ENCODE measurements at places on chromosomes 7 and 10.

DNA sequence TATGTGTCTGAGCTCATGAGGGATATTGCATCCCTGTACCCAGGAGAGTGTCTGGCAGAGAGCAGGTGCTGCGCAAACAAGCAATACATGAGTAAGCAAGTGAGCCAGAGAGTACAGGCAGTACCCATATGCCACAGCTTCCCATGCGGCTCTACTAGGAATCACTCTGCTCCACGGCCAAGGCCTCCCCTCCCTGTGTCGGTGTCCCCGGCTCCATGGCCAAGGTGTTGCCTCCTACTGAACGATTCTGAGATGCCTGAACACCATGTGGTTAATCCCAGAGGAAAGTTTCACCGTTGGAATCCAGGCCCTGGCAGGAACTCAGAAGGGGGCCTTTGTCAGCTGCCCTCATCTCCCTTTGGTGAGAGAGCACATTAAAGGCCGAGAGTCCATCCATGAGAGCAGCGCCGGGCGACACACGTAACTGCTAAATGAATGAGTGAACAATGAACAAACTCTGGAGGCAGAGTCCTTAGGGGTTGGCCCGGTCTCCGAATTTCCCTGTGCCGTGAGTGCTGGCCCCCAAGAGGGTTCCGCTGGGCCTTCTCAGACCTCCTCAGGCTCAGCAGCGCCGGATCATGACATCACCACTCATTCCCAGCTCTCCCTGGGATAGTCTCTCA is 136.0 kb upstream of the FAM20C start:
- DNase-seq: no peak

GRCh38 chr7:926061-927030 is 28.1 kb downstream of the ADAP1 start:
- DNase-seq: no peak

- DNase-seq: no peak
These were observed 76.5 kb upstream of the DDC start for GRCh38 chr7:50641442-50642405.

DNA sequence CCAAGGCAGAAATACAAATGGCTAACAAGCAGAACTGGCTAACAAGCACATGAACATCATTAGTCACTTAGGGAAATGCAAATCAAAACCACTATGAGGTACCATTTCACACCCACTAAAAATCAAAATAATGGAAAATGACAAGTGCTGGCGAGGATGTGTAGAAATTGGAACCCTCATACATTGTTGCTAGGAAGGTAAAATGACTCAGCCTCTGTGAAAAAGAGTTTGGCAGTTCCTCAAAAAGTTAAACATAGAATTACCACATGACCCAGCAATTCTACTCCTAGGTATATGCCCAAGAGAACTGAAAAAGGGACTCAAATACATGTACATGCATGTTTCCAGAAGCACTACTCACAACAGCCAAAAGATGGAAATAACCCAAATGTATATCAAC is 52.8 kb upstream of the ANAPC16 start:
- DNase-seq: peak; percentile 57

DNA sequence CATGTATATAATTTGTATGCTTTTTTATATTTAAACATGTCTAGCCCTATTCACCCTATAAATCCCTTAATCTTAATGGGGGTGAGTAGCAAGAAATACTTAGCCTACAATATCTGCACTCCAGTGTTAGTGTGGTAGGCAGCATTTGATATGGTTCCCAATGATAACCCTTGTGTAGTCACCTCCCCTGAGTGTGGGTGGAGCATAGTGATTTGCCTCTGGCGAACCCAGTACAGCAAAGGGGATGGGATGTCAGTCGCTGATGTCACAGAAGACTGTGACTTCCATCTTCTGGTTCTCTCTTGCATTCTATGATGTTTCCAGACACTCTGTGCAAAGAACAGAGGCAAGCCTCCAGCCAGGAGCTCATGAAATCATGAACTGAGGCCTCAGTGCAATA is 211.2 kb downstream of the CRPPA start:
- no peak for DNase-seq

DNA sequence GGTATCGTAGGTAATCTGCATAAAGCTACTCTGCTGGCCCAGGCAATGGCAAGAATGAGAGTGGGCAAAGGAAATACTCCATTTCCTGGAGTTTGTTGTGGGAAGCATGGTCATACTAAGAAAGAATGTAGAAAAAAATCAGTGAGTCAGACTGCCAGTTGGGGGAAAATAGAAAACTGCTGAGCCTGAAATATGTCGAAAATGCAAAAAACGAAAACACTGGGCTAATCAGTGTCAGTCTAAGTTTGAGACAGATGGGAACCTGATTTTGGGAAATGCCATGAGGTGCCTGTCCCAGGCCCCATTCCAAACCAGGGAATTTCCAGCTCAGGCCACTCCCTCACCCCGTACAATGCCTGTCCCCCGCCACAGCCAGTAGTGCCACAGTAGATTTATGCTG is 150.0 kb downstream of the ZNF33B start:
- DNase-seq: no peak

GRCh38 chr10:70403483-70404035 is 386 bp upstream of the EIF4EBP2 start:
- DNase-seq: no peak

DNA sequence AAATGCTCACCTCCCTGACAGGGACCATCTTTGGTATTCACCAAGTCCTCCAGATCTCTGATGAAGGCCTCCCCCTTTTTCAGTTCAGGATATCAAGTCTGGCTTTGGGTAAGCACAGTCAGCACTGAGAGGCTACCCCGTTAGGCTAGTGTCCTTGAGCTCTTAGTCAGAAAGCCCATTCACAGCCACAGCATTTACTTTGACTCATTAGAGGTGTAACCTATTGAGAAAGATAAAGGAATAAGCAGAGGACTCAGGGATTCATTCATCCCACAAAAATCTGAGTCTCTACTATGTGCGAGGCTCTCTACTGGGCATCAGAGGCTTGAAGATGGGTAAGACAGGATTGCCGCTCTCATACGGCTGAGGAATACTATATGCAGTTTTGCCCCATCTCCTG is 14.0 kb upstream of the RAMP3 start:
- no peak for DNase-seq

- DNase-seq: no peak
These were observed 92.2 kb upstream of the EFCAB10 start for GRCh38 chr7:105673367-105674084.

DNA sequence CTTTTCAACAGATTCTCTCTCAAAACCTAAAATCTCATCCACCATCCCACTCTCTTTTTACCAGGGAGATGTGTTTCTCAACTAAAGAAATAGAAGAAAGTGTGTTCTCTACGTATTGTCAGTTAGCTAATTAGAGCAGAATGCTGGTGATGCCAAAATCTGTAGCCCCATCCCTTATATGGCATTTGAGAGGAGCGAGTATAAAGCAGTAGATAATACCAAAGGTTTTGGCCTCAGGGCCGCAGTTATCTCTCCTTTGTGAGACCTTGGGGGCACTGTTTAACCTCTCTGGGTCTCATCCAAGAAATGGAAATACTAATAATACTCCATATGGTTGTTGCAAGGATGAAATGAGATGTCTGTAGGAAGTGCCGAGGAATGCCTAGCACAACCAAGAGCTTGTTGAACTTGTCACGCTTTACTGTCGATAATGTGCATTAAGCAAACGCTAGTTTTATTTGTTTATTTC is 456 bp upstream of the DLD start:
- DNase-seq: no peak

GRCh38 chr10:80460399-80461207 is 6.5 kb downstream of the TSPAN14 start:
- no peak for DNase-seq

GRCh38 chr10:107054469-107055156 is 109.9 kb downstream of the SORCS1 start:
- no peak for DNase-seq
